ENCODE measurements at places on chromosomes 3 and 15. TPM values are rescaled to one million over a fixed set of nuclear protein-coding genes. Genes with fewer than 3 reads are reported as not detected.

DNA sequence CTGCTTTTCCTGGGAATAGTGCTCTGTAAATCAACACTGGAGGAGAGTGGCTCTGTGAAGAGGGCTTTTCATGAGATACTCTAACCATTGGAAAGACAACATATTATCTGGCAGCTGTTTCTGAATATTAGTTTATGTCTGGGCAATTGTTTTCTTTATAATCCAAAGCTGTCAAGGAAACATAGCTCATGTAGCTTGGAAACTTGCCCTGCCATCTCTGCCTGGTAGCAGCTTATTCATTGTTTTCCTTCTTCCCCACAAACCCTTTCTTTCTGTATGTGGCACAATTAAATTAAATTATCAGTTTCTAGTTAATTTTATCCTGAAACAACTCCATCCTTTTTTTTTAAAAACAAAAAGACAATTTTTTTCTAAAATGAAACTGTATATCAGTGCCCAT, 160.0 kb downstream of the EDEM1 start:
- no peak for DNase-seq

GRCh38 chr15:31280046-31280830, 46.4 kb upstream of the KLF13 start:
- DNase-seq = no peak

GRCh38 chr3:123076496-123077418, 9.9 kb downstream of the PDIA5 start:
- peak; percentile 85 for DNase-seq

DNA sequence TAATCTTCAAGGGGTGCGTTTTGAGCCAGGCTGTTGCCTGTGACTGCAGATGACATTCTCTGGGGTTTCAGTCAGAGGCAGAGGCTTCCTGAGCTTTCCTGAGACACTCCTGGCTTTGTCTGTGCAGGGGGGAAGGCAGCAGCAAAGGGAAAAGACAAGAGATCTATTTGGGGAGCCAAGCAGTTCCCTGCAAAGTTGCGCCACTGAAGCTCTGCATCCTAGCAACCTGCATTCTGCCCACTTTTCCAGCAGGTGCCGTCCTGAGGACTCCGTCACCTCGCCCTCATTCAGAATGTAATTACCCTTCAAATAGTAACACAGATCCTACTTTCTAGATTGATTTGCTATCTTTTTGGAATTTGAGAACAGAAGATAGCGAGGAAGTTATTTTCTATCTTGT, 1.9 kb upstream of the TMEM158 start:
- DNase-seq = no peak

The PLSCR1 gene
- 23.6 TPM for total RNA-seq

- DNase-seq = no peak
Observed at GRCh38 chr3:68403741-68404140, 528.6 kb downstream of the TAFA4 start.

The TLR9 gene
- 0.17 TPM for total RNA-seq

DNA sequence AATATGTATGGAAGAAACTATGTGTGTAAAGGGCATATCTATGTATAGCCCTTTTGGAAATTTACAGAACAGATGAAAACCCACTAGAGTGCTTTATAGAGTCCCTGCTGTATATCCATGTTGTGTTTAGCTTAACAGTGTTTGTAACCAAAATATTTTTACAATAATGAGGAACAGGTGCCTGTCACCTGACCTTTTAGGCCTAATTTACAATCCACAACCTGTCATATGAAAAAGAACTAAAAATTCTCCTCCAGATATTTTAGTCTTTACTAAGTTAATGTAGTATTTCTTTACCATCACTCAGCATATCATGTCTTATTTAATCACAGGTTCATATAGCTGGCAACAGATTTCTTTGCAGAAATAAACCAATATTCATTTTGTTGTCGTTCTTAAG, 16.4 kb upstream of the SATB1 start:
- no peak for DNase-seq

DNA sequence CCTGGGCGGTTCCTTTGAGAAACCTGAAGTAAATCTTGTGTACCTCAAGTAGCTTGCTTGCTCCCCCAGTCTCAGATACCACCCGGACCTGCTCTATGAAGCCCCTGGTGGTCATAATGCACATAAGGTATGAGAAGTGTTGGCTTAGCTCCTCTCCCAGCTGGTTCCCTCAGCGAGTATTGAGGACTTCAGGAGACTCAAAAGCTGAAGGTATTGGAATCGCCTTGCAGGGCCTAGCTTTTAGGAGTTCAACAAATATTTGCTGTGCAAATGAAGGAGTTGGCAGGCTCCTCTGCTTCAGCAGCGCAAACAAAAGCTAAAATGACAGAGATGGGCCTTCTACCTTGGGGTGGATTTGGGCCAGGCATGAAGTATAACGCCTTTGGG, 1.7 kb downstream of the CMTM8 start:
- DNase-seq = no peak

All from left ventricle myocardium superior (tissue), 1 donor.